Fibroblast of skin of back (primary cell): ENCODE measurements at places on chromosomes 13 and 19.
A peak's percentile ranks its signal among the peaks of the same experiment; 100 is the strongest.

GRCh38 chr13:39111145-39111544, 72.9 kb downstream of the NHLRC3 start:
- DNase-seq: no peak

- no peak for DNase-seq
These were observed 68.6 kb downstream of the EFNB2 start for GRCh38 chr13:106466691-106467426.

GRCh38 chr13:23506071-23506806, 64.0 kb upstream of the TNFRSF19 start:
- peak; percentile 85 for DNase-seq

- peak; percentile 48 for DNase-seq
These were observed 761.5 kb downstream of the EFNB2 start for GRCh38 chr13:105773863-105774538.

DNA sequence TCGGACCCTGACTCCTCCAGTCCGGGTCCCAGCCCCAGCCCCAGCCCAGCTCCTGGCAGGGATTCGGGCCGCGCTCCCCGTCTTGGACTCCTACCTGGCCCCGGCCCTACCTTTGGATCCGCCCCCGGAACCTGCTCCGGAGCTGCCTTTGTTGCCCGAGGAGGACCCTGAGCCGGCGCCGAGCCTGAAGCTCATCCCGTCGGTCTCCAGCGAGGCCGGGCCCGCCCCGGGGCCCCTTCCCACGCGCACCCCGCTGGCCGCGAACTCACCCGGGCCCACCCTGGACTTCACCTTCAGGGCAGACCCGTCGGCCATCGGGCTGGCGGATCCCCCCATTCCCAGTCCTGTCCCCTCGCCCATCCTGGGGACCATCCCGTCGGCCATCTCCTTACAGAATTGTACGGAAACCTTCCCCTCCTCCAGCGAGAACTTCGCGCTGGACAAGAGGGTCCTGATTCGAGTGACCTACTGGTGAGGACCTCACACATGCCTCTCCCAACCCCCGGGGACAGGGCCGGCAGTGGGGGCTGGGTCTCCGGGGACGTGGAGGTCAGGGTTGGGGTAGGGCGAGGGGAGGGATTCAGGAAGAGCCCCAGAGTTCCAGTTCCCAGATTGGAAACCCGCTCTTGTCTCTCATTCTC, 732 bp downstream of the SELENOV start:
- DNase-seq: no peak

DNA sequence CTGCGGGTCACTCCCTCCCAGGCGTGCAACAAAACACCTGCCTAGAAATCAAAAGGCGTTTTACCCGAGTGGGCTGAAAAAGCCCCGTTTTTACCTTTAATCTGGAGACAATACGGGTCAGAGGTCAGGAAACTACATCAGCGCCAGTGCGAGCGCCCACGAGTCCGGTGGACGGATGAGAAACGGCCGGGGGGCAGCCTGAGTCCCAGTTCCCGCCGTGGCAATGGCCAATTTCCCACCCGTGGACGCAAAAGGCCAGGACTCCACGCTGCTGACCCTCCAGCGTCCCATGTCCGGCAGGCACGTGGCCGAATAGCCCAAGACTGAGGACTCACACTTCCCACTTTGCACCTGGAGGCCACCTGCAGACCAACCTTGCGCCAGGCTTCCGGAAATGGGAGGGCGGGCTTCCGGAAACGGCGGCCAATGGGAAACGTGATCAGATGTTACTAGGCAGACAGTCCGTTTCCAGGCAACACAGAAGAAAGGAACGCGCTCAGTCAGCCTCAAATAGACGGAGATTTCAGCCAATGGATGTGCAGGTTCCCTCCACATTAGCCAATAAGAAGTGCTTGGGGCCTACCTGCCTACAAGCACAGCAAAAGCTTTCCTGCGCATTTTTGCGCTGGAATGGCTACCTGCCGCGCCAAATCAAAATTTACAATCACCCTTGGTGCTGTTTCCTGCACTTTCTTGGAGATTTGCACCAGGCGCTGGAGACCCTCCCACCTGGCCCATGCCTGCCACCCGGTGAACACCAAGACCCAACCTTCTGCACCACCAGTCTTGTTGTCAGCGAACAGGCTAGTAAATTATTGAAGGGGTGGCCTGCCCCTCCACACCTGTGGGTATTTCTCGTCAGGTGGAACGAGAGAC, 47.4 kb downstream of the ZFP14 start:
- peak; percentile 94 for DNase-seq

GRCh38 chr13:108200781-108201398, 14.4 kb downstream of the LIG4 start:
- peak; percentile 29 for DNase-seq

DNA sequence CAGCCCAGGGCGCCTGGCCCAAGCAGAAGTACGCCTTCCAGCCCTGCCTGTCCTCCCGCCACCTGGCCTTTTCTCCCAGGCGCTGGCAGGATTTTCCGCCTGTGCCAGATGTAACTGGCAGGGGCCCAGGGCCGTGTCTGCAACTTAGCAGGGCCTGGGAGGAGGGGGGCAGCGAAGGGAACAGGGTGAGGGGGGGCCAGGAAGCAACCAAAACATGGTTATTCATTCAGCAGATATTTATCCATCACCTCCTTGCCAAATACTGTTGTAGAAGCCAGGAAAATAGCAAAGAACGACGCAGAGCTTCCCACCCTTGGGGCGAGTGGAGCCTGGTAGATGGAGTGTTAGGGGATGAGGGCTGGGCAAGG, 5.6 kb downstream of the TLE6 start:
- DNase-seq: peak; percentile 77

GRCh38 chr13:33069365-33069764, 53.1 kb downstream of the KL start:
- DNase-seq: no peak

GRCh38 chr19:39795001-39795400, 16.3 kb downstream of the LEUTX start:
- DNase-seq: no peak

GRCh38 chr19:40147693-40148347, 43.4 kb upstream of the MAP3K10 start:
- DNase-seq: peak; percentile 72

- DNase-seq: peak; percentile 68
These were observed 120.5 kb downstream of the ZNF536 start for GRCh38 chr19:30492586-30493270.

DNA sequence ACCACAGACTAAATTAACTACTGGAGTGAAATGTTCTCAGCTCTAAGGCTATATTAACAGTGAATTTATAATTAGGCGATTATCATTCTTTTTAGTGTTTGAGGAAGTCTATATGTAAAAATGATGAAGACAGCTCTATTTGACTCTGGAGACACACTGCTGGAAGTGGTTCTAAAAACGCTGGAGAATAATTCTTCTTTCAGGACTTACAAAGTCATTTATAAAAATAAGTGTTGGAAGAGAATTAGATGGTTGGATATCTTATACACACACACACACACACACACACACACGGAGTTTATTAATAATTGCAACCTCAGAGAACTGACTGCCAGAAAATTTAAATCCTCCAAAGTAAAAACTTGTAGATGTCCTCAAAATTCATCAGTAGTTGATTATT, 1171.3 kb downstream of the EFNB2 start:
- no peak for DNase-seq

- no peak for DNase-seq
These were observed 11.7 kb downstream of the NECTIN2 start for GRCh38 chr19:44857837-44858236.

- no peak for DNase-seq
These were observed 1.8 kb upstream of the RUBCNL start for GRCh38 chr13:46388846-46389245.

- DNase-seq: peak; percentile 15
These were observed 53.9 kb downstream of the RBM26 start for GRCh38 chr13:79352107-79352506.

DNA sequence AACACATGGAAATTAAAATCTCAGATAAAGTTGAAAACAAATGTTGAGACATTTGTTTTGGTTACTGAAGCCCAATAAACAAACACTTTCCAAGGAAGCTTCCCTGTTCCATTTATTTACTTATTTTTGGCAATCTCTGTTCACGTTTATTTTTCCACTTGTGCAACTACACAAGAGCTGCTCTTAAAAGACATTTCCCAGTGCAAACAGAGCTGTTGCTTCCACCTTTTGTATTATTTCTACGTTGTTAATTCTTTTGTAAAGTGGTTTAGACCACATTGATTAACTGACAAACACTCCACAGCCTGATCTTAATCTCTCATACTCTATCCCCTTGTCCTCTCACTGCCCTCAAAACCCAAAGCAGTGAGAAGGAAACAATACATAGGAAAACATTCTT, 757.6 kb downstream of the LIG4 start:
- no peak for DNase-seq

GRCh38 chr19:21256722-21257121, 72.5 kb downstream of the ZNF708 start:
- peak; percentile 31 for DNase-seq

- DNase-seq: peak; percentile 53
These were observed 15.6 kb upstream of the NANOS3 start for GRCh38 chr19:13861392-13861713.

- no peak for DNase-seq
These were observed 39.6 kb downstream of the STK24 start for GRCh38 chr13:98537306-98537705.

GRCh38 chr19:6723738-6724137, 3.3 kb upstream of the C3 start:
- DNase-seq: no peak

GRCh38 chr19:15986701-15987100, 37.9 kb downstream of the OR10H4 start:
- no peak for DNase-seq

DNA sequence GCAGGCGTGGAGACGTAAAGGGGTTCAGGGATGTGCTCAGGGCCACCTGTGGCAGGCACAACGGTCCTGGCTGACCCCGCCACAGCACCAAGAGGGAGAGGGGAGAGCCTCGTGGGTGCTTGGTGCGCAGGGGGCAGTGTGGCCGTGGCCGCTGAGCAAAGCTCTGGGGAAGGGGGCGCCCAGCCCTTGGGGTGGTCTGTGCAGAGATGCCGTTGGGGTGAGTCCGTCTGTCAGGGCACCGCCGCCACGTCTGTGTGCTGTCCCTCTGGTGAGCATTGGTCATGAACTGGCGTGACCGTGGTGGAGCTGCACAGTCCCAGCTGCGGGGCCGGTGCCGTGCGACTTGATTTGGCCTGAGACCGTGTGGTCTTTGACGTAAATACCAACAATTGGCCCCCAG, 15.3 kb downstream of the GNA11 start:
- DNase-seq: no peak

DNA sequence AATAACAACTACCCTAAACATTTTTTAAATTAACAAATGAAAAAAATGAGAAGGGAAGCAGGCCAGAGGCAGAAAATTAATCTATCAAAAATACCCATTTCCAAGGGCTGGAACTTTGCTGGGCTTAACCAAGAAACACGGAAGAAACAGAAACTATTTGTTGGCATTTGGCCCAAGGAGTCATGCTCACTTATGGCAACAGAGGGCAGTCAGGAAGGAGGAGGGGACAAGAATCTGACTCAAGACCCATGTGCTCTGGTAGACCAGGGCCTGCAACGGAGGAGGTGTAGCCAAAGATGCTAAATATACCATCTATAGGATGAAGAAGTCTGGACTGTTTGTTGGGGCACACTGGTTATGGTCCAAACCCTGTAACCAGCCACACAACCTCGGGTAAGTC, 496.7 kb downstream of the COG6 start:
- DNase-seq: peak; percentile 76

DNA sequence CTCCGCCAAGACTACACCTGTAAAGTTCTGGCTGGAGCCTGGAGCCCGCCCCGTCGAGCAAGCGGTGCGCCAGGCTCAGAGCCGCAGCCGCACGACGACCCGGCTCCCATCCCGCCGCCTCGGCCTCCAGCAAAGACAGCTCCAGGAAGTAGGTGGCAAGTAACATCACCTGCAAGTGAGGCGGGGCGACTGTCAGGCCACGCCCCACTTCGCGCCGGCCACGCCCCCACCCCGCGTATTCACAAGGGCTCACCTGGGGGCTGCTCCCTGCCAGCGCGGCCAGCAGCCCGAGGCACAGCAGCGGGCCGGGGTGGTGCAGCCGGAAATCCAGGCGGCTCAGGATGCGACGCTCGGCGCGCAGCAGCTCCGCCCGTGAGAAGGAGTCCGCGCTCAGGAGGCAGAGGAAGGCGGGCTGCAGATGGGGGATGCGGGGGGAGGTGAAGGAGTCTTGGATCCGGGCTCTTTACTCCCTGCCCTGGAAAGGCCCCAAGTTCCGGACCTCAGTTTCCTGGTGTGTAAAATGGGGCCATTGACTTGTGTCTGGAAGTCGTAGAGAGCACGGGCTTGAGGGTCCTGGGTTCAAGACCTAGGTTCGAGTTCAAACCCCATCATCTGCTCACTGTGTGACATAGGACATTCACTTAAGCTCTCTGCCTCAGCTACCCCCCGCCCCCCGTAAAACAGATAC, 3.2 kb downstream of the CCNP start:
- no peak for DNase-seq

GRCh38 chr19:1214862-1215731, 9.5 kb downstream of the STK11 start:
- no peak for DNase-seq

DNA sequence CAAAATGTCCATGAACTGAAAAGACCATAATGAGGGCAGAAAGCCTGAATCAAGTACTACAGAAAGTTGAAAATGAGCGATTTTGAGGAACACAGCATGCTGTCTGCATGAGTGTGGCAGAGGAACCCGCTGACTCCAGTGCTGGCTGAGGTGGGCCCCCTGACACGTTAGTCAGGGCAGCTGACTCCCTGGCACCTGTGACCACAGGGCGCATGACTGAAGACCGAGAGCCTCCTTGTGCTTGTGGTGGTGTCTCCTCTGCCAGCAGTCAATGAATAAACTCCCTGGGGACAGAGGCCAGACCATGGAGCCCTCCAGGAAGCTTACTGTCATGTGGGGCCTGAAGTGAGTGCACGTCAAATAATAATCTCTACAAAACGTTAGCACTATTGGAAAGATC, 38.4 kb upstream of the VSTM2B start:
- no peak for DNase-seq

- no peak for DNase-seq
These were observed 18.6 kb upstream of the CCNE1 start for GRCh38 chr19:29793116-29793727.

DNA sequence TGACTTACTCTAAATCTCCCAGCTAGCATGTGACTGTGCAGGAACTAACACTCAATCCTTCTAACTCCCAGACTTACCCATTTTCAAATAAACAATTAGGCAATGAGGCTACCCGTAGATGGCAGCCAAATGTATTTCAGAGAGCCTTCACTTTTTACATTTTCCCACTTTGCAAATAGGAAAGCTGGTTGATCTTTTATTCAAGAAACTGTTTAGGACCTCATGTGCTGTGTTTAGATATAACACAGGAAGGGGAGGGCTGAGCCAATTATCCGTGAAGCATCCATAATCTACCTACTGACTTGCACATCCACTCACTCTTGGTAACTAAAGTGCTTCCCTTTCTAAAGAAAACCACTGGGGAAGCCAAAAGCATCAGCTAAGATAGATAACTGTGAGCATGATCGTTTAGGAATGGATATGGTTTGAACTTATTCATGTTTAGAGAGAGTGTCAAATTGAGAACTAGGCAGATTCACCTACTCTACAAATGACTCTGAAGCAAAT, 33.4 kb downstream of the MBNL2 start:
- no peak for DNase-seq
